ENCODE measurements at places on chromosomes 6 and 20. TPM values are rescaled to one million over a fixed set of nuclear protein-coding genes. Genes with fewer than 3 reads are reported as not detected.

- no peak overlapping the region for H3K27ac ChIP-seq
- H3K4me3 ChIP-seq, result no peak overlapping the region
- H3K27me3 ChIP-seq, result peaks cover 4% of the 10 kb centered on the region
- DNase-seq, result no peak
Observed at GRCh38 chr20:43404878-43405277, 52.8 kb upstream of the SRSF6 start.

The UST gene
- total RNA-seq, result 16.7 TPM

The ZSCAN31 gene
- total RNA-seq, result 2.3 TPM

DNA sequence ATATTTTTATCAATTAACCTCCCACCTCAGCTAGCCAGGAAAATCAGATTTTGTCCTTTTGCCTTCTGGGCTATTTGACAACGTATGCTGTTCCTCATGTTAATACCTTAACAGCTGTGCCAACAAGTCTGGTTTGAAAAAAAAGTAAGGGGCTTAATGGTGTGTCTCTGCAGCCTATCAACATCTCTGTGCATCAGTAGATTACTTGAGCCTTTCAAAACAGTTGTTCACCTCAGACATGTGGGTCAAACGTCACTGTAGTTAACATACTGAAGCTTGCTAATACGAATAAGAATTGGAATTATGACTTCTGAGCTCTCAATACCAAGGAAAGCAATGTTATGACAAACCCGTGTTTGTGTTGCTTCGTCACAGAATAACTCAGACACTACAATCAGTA, 23.0 kb downstream of the CEP57L1 start:
- no peaks in the 10 kb centered on the region for H3K36me3 ChIP-seq
- H3K27ac ChIP-seq, result no peak overlapping the region
- no peak for DNase-seq
- no peaks in the 10 kb centered on the region for H3K4me1 ChIP-seq

GRCh38 chr20:24962510-24962909, 13.4 kb downstream of the CST7 start:
- H3K27me3 ChIP-seq, result no peaks in the 10 kb centered on the region
- H3K36me3 ChIP-seq, result peaks cover 100% of the 10 kb centered on the region
- DNase-seq, result no peak
- H3K4me1 ChIP-seq, result no peaks in the 10 kb centered on the region
- H3K27ac ChIP-seq, result no peak overlapping the region
- H3K4me3 ChIP-seq, result no peak overlapping the region

DNA sequence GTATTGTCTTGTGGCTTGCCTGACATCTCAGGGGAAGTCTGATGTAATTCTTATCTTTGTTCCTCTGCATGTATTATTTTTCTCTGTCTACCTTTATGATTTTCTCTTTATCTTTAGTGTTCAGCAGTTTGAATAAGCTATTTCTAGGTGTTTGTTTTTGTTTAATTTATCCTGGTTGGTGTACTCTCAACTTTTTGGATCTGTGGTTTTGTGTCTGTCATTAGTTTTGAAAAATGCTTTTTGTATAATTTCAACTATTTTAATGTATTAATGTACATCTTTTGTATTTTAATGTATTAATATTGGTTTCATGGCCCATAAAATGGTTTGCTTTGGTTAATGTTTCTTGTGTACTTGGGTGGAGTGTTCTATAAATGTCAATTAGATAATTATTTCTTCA, 15.9 kb upstream of the APCDD1L start:
- no peak overlapping the region for H3K4me3 ChIP-seq
- H3K36me3 ChIP-seq, result no peaks in the 10 kb centered on the region
- no peaks in the 10 kb centered on the region for H3K27me3 ChIP-seq
- H3K27ac ChIP-seq, result no peak overlapping the region

DNA sequence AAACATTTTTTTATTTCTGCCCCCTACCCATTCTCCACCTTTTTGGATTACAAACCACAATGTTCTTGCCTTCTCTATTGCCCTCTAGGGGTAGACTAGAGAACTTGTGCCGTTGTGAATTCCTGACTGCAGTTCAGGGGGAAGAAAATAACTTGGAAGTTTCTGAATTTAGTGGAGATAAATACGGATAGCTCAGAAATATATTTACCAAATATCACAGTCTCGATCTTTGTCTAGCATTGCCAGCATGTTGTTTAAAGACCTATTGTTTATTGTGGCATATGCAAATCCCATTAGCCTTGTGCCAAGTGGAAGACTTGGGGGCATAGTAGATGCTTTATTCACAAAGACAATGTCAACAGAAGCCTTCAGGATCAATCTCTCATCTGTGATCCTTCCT, 154.1 kb upstream of the MMS22L start:
- H3K27me3 ChIP-seq, result no peaks in the 10 kb centered on the region
- peak; percentile 6 for DNase-seq
- H3K27ac ChIP-seq, result no peak overlapping the region
- no peaks in the 10 kb centered on the region for H3K4me1 ChIP-seq
- H3K4me3 ChIP-seq, result no peak overlapping the region

The HLA-B gene
- total RNA-seq, result 1,119 TPM

The BANF2 gene
- not detected for total RNA-seq

GRCh38 chr6:13733178-13733887, 21.7 kb upstream of the RANBP9 start:
- H3K4me3 ChIP-seq, result no peak overlapping the region
- H3K4me1 ChIP-seq, result no peaks in the 10 kb centered on the region
- no peaks in the 10 kb centered on the region for H3K36me3 ChIP-seq
- no peak overlapping the region for H3K27ac ChIP-seq
- DNase-seq, result peak; percentile 44

- H3K27me3 ChIP-seq, result no peaks in the 10 kb centered on the region
- no peak for DNase-seq
- no peaks in the 10 kb centered on the region for H3K36me3 ChIP-seq
- H3K4me3 ChIP-seq, result peak overlapping the region; percentile 25
Observed at GRCh38 chr6:108655806-108656651, 95.3 kb downstream of the FOXO3 start.

DNA sequence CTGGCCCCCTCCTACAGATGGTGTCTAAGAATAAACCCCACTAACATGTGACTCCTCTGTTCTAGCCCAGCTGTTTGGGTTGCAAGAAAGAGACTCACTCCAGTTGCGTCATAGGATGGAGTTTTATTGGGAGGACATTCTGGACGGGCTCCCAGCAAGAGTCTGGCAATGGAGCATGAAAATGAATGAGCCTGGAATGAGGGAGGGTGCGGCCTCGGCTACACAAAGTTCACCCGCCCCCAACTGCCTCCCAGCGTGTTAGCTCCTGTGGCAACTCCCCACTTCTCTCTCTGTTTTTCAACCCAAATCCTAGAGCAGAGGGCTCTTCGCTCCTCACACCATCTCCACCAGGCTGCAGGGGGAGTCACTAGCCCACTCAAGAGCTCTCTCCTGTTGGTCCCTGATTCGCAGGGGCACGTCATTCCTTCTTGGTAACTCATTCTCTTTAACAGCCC, 5.1 kb upstream of the ADAM33 start:
- H3K4me3 ChIP-seq, result no peak overlapping the region
- H3K36me3 ChIP-seq, result no peaks in the 10 kb centered on the region
- peaks cover 7% of the 10 kb centered on the region for H3K4me1 ChIP-seq
- H3K27me3 ChIP-seq, result peaks cover 14% of the 10 kb centered on the region

DNA sequence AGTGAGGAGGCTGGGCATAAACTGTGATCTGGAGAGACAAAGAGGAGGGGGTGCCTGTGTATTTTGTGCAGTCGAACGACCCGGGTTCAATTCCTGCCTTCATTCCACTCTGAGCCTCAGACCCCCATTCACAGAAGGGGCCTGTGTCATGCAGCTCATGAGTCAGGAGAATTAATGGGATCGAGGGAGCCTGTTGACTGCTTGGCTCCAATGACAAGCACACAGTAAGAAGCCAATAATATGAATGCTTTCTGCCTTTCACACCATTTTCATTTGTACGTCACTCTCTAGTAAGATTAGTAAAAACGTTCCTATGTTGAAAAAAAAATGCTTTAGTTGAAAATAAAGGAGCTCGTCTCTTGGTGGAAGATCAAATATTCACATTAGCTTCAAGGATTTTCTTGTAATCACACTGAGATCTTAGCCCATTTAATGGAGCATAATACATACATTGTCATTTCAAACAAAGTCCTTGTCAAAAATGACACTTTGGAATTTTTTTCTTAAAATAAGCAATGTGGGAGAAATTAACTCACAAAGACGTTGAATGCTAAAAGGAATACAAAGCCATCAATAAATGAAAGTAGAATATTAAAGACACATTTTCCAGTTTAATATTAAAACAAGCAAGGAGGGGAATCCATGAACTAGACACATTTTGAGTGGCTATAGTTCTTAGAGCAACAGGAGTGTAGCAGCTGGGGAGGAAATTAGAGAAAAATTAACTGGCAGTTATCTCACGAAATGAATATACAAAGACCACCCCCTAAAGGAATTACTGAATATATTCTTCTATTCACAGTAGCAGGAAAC, 246.7 kb upstream of the AFDN start:
- no peak overlapping the region for H3K27ac ChIP-seq
- H3K4me3 ChIP-seq, result no peak overlapping the region
- DNase-seq, result no peak

- H3K4me3 ChIP-seq, result no peak overlapping the region
- no peaks in the 10 kb centered on the region for H3K36me3 ChIP-seq
- no peak overlapping the region for H3K27ac ChIP-seq
- no peaks in the 10 kb centered on the region for H3K27me3 ChIP-seq
- peaks cover 5% of the 10 kb centered on the region for H3K4me1 ChIP-seq
Observed at GRCh38 chr6:150723857-150724256, 124.2 kb downstream of the PLEKHG1 start.

DNA sequence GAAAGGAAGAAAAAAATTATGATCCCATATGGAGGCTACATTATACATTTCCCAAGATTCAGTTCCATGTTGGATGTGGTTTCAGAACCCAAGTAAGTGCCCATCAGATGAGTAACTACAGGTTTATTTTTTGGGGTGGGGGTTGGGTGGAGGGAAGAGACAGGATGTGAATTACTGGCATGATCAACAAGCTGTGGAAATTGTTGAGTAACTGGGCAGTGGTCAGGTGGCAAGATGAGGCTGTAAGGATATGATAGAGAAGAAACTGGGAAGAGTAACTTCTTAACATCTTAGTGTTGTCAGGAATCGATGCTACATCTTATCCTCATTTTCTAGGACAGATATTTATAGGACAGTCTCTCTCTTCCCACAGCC, 153.5 kb downstream of the CFAP61 start:
- H3K27ac ChIP-seq, result no peak overlapping the region
- H3K4me3 ChIP-seq, result no peak overlapping the region
- DNase-seq, result no peak
- H3K27me3 ChIP-seq, result no peaks in the 10 kb centered on the region
- no peaks in the 10 kb centered on the region for H3K36me3 ChIP-seq

The IL17F gene
- not detected for total RNA-seq

GRCh38 chr20:32456869-32457478, 98.8 kb downstream of the ASXL1 start:
- H3K27me3 ChIP-seq, result no peaks in the 10 kb centered on the region
- H3K4me3 ChIP-seq, result peak overlapping the region; percentile 54
- H3K36me3 ChIP-seq, result peaks cover 54% of the 10 kb centered on the region
- peaks cover 36% of the 10 kb centered on the region for H3K4me1 ChIP-seq
- DNase-seq, result peak; percentile 49

- no peak overlapping the region for H3K27ac ChIP-seq
- peaks cover 10% of the 10 kb centered on the region for H3K4me1 ChIP-seq
- DNase-seq, result no peak
- no peak overlapping the region for H3K4me3 ChIP-seq
- H3K27me3 ChIP-seq, result no peaks in the 10 kb centered on the region
Observed at GRCh38 chr20:18615020-18615650, 27.3 kb downstream of the DTD1 start.

- H3K4me3 ChIP-seq, result no peak overlapping the region
- H3K27ac ChIP-seq, result no peak overlapping the region
- H3K36me3 ChIP-seq, result no peaks in the 10 kb centered on the region
- no peak for DNase-seq
- H3K4me1 ChIP-seq, result peaks cover 14% of the 10 kb centered on the region
- H3K27me3 ChIP-seq, result no peaks in the 10 kb centered on the region
Observed at GRCh38 chr6:288866-289265, 3.4 kb upstream of the DUSP22 start.

DNA sequence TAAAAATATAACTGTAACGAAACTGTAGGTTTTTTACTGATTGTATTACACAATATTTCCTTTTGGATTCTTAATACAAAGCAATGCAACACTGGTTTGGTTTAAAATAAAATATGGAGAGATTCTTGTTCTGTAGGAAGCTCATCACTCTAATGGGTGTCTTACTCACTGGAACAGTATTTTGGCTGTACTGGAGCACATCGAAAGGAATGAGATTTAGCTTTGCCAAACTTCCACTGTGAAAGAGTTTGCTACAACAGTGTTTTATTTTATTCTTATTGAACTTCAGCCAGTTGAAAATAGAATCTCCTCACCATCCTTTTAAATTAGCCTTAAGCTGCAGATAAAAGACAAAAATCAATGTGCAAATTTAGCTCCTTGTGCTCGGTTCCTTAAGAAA, 230.7 kb upstream of the QKI start:
- H3K4me1 ChIP-seq, result peaks cover 7% of the 10 kb centered on the region
- peak; percentile 17 for DNase-seq
- H3K36me3 ChIP-seq, result no peaks in the 10 kb centered on the region
- H3K4me3 ChIP-seq, result no peak overlapping the region

- no peaks in the 10 kb centered on the region for H3K27me3 ChIP-seq
- no peaks in the 10 kb centered on the region for H3K4me1 ChIP-seq
- no peaks in the 10 kb centered on the region for H3K36me3 ChIP-seq
- no peak overlapping the region for H3K4me3 ChIP-seq
- no peak for DNase-seq
- no peak overlapping the region for H3K27ac ChIP-seq
Observed at GRCh38 chr6:15768999-15769398, 106.2 kb upstream of the DTNBP1 start.

DNA sequence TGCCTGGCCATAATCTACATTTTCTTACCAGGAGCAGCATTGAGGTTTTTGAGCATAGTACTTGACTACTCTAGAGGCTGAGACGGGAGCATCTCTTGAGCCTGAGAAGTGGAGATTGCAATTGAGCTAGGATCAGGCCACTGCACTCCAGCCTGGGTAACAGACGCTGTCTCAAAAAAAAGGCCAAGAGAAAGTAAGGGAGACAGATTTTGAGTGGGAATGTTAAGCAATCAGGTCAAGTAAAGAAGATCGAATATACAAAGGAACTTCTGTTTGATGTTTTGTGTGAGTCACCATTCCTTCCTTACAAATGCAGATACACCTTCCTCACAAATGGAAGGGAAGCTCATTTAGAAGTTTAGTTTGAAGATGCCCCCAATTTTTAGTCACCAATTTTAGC, 4.4 kb downstream of the PNRC1 start:
- no peak for DNase-seq
- H3K4me1 ChIP-seq, result peaks cover 56% of the 10 kb centered on the region
- peak overlapping the region; percentile 86 for H3K4me3 ChIP-seq
- H3K27me3 ChIP-seq, result no peaks in the 10 kb centered on the region
- H3K27ac ChIP-seq, result peak overlapping the region; percentile 66

The PSORS1C2 gene
- not detected for total RNA-seq

- no peak for DNase-seq
- no peaks in the 10 kb centered on the region for H3K4me1 ChIP-seq
- H3K4me3 ChIP-seq, result no peak overlapping the region
- no peak overlapping the region for H3K27ac ChIP-seq
- H3K27me3 ChIP-seq, result no peaks in the 10 kb centered on the region
Observed at GRCh38 chr6:12645941-12646340, 70.6 kb upstream of the PHACTR1 start.

The MYLK2 gene
- 0.45 TPM for total RNA-seq
